ENCODE measurements at places on chromosomes 6 and 20.

DNA sequence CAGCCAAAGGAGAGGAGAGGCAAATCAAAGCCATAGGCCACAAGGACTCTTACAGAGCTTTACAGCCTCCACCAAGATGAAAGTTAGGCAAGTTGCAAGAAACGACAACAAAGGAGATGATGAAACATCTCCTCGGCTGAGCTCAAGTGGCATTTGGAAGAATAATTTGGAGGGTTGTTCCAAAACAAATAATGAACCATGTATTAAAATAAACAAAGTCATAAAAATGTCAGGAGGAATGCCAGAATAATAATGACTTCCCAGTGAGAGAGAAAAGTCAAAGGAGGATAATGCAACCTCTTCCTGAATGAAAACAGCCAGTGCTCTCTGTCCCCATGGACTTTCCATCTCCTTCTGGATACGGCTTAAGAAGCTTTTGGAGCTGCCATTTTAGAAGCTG is 371.4 kb upstream of the ID4 start:
- no peak for DNase-seq

- no peak for DNase-seq
Measured at GRCh38 chr6:9208966-9209365, 773.6 kb upstream of the SLC35B3 start.

DNA sequence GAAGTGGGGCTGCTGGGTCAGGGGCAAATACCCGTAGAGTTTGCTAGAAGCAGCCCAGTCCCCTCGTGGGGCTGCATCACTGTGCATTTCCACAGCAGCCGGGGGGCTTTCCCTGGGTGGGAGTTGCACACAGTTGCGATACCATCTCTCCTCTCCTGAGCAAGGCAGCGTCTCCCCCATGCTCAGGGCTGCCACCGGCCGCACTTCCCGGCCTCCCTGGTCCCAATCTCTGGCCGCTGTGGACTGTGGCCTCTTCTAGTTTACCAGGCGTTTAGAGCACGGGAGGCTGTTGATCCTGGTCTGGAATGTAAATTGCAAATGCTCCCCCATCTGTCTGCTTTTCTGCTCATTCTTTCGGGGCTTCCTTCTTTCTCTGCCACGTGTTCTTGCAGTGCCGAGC is 31.1 kb downstream of the OSBPL2 start:
- no peak for DNase-seq

- DNase-seq: no peak
Measured at GRCh38 chr6:58290177-58290576, 972.7 kb downstream of the PRIM2 start.

DNA sequence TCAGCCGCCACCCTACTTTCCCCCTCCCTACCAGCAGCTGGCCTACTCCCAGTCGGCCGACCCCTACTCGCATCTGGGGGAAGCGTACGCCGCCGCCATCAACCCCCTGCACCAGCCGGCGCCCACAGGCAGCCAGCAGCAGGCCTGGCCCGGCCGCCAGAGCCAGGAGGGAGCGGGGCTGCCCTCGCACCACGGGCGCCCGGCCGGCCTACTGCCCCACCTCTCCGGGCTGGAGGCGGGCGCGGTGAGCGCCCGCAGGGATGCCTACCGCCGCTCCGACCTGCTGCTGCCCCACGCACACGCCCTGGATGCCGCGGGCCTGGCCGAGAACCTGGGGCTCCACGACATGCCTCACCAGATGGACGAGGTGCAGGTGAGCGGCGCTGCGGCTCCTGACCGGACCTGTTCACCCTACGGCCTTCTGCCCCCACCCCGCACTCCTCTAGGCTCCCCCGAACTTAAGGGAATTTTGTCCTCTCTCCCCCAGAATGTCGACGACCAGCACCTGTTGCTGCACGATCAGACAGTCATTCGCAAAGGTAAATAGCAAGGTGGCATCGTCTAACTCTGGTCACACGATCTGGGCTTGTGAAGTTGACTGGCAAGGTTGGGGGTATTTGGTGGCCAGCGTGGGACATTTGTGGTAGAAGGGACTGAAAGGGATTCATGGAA is 2.3 kb downstream of the TFAP2C start:
- DNase-seq: no peak

GRCh38 chr6:105495515-105495914 is 92.6 kb upstream of the PREP start:
- DNase-seq: no peak

GRCh38 chr6:17591287-17591686 is 8.8 kb upstream of the FAM8A1 start:
- DNase-seq: no peak

DNA sequence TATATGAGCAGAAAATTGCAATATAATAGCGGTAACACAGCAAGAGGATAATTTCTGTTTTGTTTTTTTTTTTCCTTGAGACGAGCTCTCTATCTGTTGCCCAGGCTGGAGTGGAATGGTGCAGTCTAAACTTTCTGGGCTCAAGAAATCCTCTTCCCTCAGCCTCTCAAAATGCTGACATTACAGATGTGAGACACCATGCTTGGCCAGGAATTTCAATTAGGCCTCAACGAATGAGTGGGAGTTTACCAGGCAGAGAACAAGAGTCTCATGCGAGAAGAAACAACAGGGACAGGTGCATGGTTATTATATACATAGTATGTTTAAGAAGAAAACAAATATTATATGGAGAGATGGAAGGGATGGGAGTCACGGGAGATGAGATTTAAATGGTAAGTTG is 111.4 kb downstream of the ATXN1 start:
- DNase-seq: no peak

- DNase-seq: no peak
Measured at GRCh38 chr6:11409371-11409770, 128.2 kb upstream of the TMEM170B start.
